Suprapubic skin (tissue), 4 donors: ENCODE measurements at places on chromosomes 11 and 22. TPM values are rescaled to one million over a fixed set of nuclear protein-coding genes. Genes with fewer than 3 reads are reported as not detected.

GVQW3 gene
- total RNA-seq: 0.36 TPM

C11orf65 gene
- total RNA-seq: 0.52 TPM

IGSF22 gene
- total RNA-seq: 2.3 TPM

UBQLNL gene
- total RNA-seq: 1.9 TPM

IGLL5 gene
- not detected for total RNA-seq

BATF2 gene
- total RNA-seq: not detected

SMIM35 gene
- not detected for total RNA-seq

LRFN4 gene
- total RNA-seq: 8.4 TPM

FIBP gene
- 78.4 TPM for total RNA-seq

LRP4 gene
- total RNA-seq: 52.2 TPM

C11orf16 gene
- not detected for total RNA-seq

LZTR1 gene
- 32.6 TPM for total RNA-seq

GRCh38 chr11:77819921-77820564, 479 bp downstream of the RSF1 start:
- H3K4me3 ChIP-seq: peak overlapping the region; percentile 95
- H3K27me3 ChIP-seq: no peaks in the 10 kb centered on the region
- peak overlapping the region; percentile 93 for H3K27ac ChIP-seq
- peaks cover 34% of the 10 kb centered on the region for H3K4me1 ChIP-seq
- H3K36me3 ChIP-seq: no peaks in the 10 kb centered on the region

DNA sequence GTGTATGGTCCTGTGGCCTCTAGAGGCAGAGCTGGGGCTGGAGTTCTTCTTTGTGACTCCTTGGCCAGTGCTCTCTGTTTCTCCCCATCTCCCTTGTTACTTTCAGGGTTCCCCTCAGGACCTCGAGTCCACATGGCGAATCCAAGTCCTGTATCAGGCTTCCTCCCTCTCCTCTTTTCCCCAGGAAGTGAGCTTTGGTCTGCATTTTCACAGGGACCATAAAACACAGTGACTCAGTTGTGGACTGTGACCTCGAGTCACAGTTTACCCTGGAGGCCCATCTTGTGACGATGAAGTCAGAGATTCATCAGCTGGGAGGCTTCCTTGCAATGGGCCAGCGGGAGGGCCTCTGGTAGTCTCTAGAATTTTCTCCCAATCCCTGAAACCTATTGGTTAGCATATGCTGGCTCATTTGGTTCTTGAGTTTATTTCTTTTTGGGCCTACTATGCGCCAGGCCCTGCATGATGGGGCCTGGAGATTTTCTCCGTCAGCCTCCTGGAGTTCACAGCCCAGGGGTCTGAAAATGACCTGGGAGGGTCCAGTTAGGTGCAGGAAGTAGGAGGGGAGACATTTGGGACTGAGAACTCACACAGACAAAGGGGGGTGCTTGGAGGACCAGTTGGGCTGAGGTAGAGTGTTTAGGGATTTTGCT, 100.8 kb downstream of the KIAA1671 start:
- DNase-seq: no peak
- no peaks in the 10 kb centered on the region for H3K27me3 ChIP-seq
- no peak overlapping the region for H3K4me3 ChIP-seq
- peaks cover 12% of the 10 kb centered on the region for H3K36me3 ChIP-seq

- no peaks in the 10 kb centered on the region for H3K36me3 ChIP-seq
- no peak overlapping the region for H3K27ac ChIP-seq
These were observed 1.1 kb upstream of the SEPTIN5 start for GRCh38 chr22:19713245-19713644.

GRCh38 chr22:22884888-22885840, 2.5 kb upstream of the IGLL5 start:
- H3K27ac ChIP-seq: no peak overlapping the region
- H3K4me1 ChIP-seq: no peaks in the 10 kb centered on the region
- peaks cover 14% of the 10 kb centered on the region for H3K27me3 ChIP-seq
- H3K4me3 ChIP-seq: no peak overlapping the region
- H3K36me3 ChIP-seq: no peaks in the 10 kb centered on the region
- peak; percentile 24 for DNase-seq

GRCh38 chr22:36814801-36815200, 2.0 kb downstream of the PVALB start:
- H3K27ac ChIP-seq: no peak overlapping the region
- H3K4me3 ChIP-seq: no peak overlapping the region
- peaks cover 64% of the 10 kb centered on the region for H3K27me3 ChIP-seq
- H3K36me3 ChIP-seq: no peaks in the 10 kb centered on the region
- peaks cover 15% of the 10 kb centered on the region for H3K4me1 ChIP-seq
- DNase-seq: no peak

GRCh38 chr11:118263112-118263511, 985 bp downstream of the MPZL2 start:
- H3K27ac ChIP-seq: peak overlapping the region; percentile 89
- H3K27me3 ChIP-seq: no peaks in the 10 kb centered on the region
- DNase-seq: no peak
- H3K4me3 ChIP-seq: peak overlapping the region; percentile 48
- peaks cover 8% of the 10 kb centered on the region for H3K36me3 ChIP-seq

DNA sequence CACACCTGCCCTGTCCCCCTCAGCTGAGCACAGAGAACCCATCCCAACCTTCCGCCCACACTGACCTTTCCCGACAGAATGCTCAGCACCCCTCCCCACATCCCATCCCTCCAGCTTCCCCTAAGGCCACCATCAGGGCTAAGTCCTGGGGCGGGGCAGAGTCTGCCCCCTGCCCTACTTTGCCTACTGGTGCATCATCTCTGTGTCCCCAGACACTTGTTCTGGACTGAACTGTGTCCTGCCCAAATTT, 109.8 kb downstream of the CTTN start:
- no peak overlapping the region for H3K4me3 ChIP-seq
- no peaks in the 10 kb centered on the region for H3K36me3 ChIP-seq
- no peak overlapping the region for H3K27ac ChIP-seq

- peaks cover 9% of the 10 kb centered on the region for H3K4me1 ChIP-seq
- no peak overlapping the region for H3K27ac ChIP-seq
- peaks cover 3% of the 10 kb centered on the region for H3K27me3 ChIP-seq
- no peak overlapping the region for H3K4me3 ChIP-seq
These were observed 25.5 kb upstream of the TMEM45B start for GRCh38 chr11:129790106-129790505.

DNA sequence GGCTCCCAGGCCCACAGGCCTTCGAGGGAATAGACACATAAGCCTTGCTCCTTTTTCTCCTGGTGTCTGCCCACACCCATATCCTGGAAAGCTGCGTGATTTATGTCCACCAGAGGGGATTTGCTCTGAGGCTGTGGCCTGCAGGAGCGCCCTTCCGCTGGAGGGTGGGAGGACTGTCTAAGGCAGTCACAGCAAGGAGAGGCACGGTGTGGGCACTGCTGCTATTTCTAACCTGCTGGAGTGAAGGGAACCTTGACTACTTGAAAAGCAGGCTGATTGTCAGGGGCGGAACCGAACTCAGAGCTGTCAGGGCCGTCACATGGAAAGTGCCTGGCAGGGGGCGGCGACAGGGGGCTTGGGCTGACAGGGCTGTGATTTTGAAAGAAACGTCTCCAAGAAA, 3.7 kb downstream of the UPB1 start:
- H3K36me3 ChIP-seq: no peaks in the 10 kb centered on the region
- H3K27ac ChIP-seq: no peak overlapping the region
- peaks cover 17% of the 10 kb centered on the region for H3K27me3 ChIP-seq
- DNase-seq: no peak
- no peak overlapping the region for H3K4me3 ChIP-seq
- peaks cover 12% of the 10 kb centered on the region for H3K4me1 ChIP-seq

GRCh38 chr11:62918531-62918930, 2.6 kb downstream of the CHRM1 start:
- no peak overlapping the region for H3K27ac ChIP-seq
- H3K4me3 ChIP-seq: no peak overlapping the region
- peaks cover 35% of the 10 kb centered on the region for H3K4me1 ChIP-seq
- peaks cover 30% of the 10 kb centered on the region for H3K27me3 ChIP-seq
- no peak for DNase-seq

DNA sequence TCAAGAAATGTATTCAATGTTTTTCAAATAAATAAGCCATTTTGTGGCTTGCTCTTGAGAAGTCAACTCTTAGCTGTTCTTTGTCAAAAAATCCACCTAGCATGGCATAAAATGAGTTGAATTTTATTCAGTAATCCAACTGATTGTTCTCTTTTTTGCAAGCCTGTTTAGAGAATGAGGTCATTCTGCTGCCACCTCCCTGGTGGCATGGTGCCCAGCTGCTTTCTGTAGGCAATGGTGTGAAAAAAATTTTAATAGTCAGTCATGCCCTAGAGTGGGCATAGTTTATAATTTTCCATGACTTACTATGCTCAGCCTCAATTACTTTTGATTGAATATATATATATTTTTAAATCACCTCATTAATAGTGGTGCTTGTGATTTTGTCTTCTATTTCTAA, 177.2 kb downstream of the INSC start:
- no peak overlapping the region for H3K4me3 ChIP-seq
- H3K36me3 ChIP-seq: no peaks in the 10 kb centered on the region
- DNase-seq: no peak
- no peaks in the 10 kb centered on the region for H3K27me3 ChIP-seq

DNA sequence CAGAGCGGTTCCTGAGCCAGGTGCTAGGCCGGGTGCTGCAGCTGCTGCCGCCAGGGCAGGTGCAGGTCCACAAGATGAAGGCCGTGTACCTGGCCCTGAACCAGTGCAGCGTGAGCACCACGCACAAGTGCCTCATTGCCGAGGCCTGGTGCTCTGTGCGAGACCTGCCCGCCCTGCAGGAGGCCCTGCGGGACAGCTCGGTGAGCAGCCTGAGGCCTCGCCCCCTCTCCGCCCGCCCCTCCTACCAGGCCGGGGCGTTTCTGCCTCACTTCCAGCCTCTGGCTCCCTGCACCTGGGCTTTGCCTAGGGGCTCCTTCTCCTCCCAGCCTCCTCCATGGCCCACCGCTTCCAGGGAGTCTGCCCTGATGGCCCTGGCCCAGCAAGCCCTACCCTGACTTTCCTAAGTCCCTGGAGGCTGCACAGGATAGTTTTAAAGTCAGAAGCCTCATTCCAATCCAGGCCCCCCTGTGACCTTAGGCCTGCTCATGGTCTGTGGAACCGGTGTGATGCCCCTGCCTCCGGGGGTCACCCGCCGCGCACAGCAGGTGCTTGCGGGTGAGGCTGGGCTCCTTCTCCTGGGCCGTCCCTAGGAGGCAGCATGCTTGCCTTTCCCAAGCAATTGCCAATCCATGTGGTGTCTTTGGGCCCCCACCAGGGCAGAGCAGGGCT, 5.5 kb downstream of the TCIRG1 start:
- H3K27ac ChIP-seq: no peak overlapping the region
- no peaks in the 10 kb centered on the region for H3K27me3 ChIP-seq
- peak overlapping the region; percentile 5 for H3K4me3 ChIP-seq
- DNase-seq: peak; percentile 67

- H3K4me3 ChIP-seq: peak within 1 kb of the TSS; percentile 29
- no peaks in the 10 kb centered on the region for H3K36me3 ChIP-seq
- H3K27ac ChIP-seq: peak within 1 kb of the TSS; percentile 45
- no peak for DNase-seq
These were observed at the start of gene SCN2B for GRCh38 chr11:118175993-118176777. Gene SCN2B (minus strand): TSS chr11:118176639. CDS start chr11:118176431, 208 bp downstream.

- no peak for DNase-seq
- H3K27me3 ChIP-seq: peaks cover 20% of the 10 kb centered on the region
- H3K27ac ChIP-seq: no peak overlapping the region
- no peak overlapping the region for H3K4me3 ChIP-seq
- H3K36me3 ChIP-seq: no peaks in the 10 kb centered on the region
These were observed 43.6 kb upstream of the TH start for GRCh38 chr11:2215230-2215560.

DNA sequence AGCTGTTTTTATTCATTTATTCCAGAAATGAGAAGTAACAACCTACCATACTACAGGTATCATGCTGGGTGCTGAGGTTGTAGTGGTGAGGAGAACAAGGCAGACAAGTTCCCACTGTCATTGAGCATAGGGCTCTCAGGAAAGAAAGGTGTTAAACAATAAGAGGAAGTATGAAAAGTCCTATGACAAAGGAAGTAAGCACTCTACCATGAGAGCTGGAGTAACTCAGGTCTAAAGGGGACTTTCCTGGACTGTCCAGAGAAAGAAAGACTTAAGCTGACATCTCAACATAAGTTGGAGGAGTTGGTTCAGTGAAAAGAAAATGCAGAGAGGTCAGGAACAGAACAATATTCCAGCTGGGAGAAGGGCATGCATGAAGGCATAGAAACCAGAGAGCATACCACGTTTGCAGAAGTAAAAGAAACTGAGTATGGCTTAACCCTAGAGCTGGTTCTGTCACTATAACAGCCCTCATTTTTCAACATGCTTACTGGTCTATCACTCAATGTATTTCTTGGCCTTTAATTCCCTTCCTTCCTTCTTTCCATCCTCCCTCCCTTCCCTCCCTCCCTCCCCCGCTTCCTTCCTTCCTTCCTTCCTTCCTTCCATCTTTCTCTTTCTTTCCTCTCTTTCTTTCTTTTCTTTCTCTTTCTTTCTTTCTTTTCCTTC, 137.8 kb upstream of the BDNF start:
- H3K36me3 ChIP-seq: no peaks in the 10 kb centered on the region
- no peaks in the 10 kb centered on the region for H3K4me1 ChIP-seq
- H3K4me3 ChIP-seq: no peak overlapping the region
- no peaks in the 10 kb centered on the region for H3K27me3 ChIP-seq
- no peak overlapping the region for H3K27ac ChIP-seq

GRCh38 chr11:44505581-44506054, 59.8 kb upstream of the CD82 start:
- no peaks in the 10 kb centered on the region for H3K36me3 ChIP-seq
- peaks cover 20% of the 10 kb centered on the region for H3K27me3 ChIP-seq
- H3K4me3 ChIP-seq: no peak overlapping the region
- no peak for DNase-seq

DNA sequence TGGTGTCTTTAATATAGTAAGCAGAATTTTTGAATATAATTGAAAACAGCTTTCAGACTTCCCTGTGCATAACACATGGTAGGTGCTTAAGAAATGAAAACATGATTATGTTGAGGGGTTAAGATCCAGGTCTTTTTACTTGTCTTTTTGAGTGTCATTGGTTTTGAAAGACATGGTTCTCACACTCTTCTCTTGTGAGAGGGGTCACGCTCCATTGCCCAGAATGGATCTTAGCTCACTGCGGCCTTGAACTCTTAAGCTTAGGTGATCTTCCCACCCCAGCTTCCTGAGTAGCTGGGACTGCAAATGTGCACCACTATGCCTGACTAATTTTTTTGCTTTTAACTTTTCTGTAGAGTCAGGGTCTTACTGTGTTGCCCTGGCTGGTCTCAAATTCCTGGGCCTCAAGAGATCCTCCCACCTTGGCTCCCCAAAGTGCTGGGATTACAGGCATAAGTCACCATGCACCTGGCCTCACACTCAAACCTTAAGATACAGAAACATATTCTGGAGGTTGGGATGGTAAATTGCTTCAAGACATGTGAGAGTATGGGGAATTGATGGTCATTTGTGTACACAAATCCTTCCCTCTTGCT, 1.4 kb downstream of the SPCS2 start:
- H3K27me3 ChIP-seq: no peaks in the 10 kb centered on the region
- peaks cover 43% of the 10 kb centered on the region for H3K4me1 ChIP-seq
- peak overlapping the region; percentile 89 for H3K4me3 ChIP-seq
- H3K36me3 ChIP-seq: peaks cover 4% of the 10 kb centered on the region
- no peak for DNase-seq

DNA sequence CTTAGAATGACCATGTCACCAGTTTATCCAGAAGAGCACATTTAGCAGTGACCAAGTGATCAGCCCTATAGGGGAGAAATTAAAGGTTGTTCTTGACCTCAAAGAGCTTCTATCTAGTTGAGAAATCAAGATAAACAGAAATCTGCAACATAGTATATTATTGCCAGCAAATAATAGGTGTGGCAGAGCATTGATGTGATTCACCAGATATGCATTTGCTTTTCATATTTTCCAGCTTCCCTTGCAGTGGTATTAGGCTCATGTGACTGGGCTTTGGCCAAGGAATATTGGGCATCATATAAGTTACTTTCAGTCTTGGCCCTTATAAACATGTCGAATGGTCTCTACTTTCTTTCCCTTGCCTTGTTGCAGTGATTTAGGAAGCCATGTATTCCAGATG, 34.5 kb downstream of the COMMD9 start:
- no peaks in the 10 kb centered on the region for H3K36me3 ChIP-seq
- H3K4me3 ChIP-seq: no peak overlapping the region
- H3K4me1 ChIP-seq: peaks cover 6% of the 10 kb centered on the region
- no peaks in the 10 kb centered on the region for H3K27me3 ChIP-seq
